ENCODE measurements at places on chromosomes 16 and 17.

- no peak for DNase-seq
These were observed 5.3 kb downstream of the AANAT start for GRCh38 chr17:76472726-76473125.

GRCh38 chr17:50421308-50422051 is 4.5 kb upstream of the ACSF2 start:
- no peak for DNase-seq

DNA sequence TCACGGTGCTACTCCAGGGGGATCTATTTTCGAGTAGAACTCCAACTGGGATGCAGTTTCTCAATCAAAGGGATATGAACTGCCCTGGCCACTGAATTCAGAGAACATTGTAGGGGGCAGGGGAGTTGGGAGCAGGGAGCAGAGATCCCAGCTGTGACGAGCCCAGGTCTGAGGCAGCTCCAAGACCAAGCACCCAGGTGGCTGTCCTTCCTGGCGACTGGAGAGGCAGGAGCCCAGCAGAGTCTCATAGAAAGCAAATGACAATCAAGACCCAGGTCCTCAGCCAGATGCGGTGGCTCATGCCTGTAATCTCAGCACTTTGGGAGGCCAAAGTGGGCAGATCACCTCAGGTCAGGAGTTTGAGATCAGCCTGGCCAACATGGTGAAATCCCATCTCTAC is 60.1 kb downstream of the TK2 start:
- no peak for DNase-seq

DNA sequence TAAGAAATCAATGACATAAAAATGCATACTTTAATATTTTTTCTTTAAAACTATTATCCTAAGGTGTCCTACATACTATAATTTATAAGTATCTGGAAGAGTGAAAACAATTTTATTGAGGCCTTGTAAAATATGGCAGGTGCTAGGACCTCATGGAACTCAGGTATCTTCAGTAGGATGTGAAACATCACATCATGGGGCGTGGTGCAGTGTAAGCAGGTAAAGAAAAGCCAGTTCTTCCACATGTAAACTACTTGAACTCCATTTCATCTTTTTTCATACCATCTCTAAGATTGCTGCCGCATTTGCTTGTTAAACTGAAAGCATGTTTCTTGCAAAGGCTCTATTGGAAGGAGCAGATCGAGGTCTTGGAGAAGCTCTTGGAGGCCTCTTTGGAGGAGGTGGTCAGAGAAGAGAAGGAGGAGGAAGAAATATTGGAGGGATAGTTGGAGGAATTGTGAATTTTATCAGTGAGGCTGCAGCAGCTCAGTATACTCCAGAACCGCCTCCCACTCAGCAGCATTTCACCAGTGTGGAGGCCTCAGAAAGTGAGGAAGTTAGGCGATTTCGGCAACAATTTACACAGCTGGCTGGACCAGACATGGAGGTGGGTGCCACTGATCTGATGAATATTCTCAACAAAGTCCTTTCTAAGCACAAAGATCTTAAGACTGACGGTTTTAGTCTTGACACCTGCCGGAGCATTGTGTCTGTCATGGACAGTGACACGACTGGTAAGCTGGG is at the start of gene CAPNS2:
TSS of gene CAPNS2 (plus strand) at position 253 of the 744 bp plus-strand sequence. CDS start at position 326, 73 bp downstream.
- DNase-seq, result no peak

DNA sequence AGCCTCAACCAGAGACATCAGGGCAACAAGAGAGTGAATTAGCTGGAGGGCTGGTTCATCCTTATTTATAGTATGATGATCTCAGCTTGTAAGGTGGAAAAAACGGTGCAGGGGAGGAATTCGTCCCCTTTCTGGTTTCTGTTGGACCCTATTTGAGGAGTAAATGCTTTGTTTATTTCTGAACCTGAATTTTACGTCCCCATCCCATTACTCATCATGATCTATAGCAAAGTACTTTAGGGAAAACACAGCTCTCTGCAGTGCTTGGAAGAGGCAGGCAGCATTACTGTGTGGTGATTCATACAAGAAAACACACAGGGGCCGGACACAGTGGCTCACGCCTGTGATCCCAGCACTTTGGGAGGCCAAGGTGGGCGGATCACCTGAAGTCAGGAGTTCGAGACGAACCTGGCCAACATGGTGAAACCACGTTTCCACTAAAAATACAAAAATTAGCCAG is 8.0 kb upstream of the VAT1L start:
- no peak for DNase-seq

GRCh38 chr16:84370723-84371552 is 2.6 kb downstream of the ATP2C2 start:
- no peak for DNase-seq

DNA sequence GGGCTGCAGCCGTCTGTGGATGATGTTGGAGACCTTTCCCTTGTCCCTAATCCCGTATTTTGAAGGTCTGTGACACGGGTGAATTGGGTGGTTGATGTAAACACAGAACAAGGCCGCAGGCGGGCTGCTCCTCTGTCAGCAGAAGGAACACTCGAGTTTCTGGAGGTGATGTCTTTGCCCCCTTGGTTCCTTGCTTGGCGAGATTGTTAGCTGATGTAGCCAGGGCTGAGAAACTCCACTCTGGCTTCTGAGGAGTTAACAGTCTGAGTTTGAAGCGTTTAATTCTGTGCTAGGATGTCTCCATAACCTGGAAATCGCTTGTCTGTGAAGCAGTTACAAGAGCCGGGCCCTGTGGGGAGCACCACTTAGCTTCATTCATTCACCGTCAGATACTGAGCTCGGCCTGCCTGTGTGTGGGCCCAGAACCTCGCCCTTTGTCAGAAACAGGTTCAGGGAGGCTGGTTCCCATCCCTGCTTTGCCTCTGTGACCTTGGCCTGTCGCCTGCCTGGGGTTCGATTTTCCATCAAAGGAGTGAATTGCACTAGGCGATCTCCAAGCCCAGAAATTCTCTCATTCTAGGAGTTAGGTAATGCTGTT is 1.3 kb downstream of the MAPK8IP3 start:
- DNase-seq, result no peak
